ENCODE measurements at places on chromosomes 7 and 10. TPM values are rescaled to one million over a fixed set of nuclear protein-coding genes. Genes with fewer than 3 reads are reported as not detected.

Gene KNDC1
- 3.2 TPM for total RNA-seq

GRCh38 chr7:27868131-27868550, 128.2 kb downstream of the TAX1BP1 start:
- peak; percentile 13 for DNase-seq

DNA sequence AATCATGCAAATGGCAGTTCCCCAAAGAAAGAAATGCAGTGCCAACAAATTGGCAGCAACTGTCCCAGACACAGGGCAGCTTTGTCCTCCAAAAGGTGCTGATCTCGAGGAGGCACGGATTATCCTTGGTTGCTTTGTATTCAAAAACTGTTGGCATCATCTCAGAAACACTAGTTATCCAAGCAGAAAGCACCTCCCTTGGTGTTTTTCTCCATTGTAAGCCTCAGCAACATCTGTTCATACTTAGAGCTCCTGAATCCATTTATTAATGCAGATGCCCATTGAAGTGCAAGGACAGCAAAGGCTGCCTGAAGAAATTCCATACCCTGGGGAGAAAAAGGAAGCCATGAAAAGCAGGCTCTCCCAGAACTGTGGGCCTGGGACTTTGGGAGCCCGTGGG, 1.1 kb upstream of the NPS start:
- DNase-seq = no peak

GRCh38 chr7:140404565-140405065, 757 bp downstream of the RAB19 start:
- DNase-seq = no peak

- no peak for DNase-seq
Observed at GRCh38 chr10:122362621-122363020, 11.9 kb upstream of the PLEKHA1 start.

- DNase-seq = peak; percentile 31
Observed at GRCh38 chr7:27235387-27236311, 7.0 kb upstream of the EVX1 start.

Measured in A172 (cell line).